ENCODE measurements at places on chromosomes 11 and 22.

DNA sequence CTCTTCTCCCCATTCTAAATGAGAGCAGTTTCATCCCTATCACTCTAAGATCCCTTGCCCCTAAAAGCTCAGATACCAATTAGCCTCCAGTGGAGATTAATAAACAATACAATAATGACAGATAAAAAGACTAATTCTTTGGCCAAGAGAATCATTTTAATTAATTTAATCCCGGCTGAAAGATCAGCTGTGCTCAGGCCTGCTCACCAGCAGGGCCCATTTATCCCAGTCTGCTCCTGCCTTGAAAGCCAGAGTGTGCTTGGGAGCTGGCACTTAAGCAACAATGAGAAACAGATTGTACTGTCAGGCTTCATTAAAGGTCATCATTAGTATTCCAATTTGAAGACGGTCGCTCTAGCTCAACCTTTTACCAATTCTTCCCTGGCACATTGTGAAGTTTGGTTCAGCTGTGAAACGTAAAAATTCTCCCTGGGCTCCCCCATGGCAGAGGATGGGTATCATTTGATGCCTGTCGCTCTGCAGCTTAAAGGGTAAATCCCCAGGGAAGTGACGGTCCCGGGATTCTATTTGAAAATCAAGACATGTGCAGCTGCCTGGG, 36.1 kb upstream of the HTATIP2 start:
- no peak for DNase-seq

GRCh38 chr11:105447936-105448702, 161.8 kb upstream of the GRIA4 start:
- DNase-seq, result no peak

GRCh38 chr22:33062361-33062760, 4.2 kb upstream of the SYN3 start:
- no peak for DNase-seq

DNA sequence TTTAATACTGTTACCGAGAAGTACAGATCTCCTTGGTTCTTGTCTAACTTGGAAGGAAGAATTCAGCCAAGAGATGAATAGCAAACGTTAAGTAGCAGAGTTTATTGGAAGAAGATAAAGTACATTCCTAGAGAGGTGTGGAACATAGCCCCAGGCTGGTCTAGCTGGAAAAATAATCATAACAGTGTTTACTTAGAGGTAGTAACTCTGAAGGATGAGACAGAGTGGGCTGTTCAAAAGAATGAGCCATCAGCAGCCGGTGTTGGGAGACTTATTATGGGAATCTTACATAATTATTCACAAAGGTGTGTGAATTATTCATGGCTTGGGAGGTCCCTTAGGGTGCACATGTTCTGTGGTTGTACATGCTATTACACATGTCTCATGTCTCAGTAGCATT, 276.5 kb downstream of the LUZP2 start:
- DNase-seq, result no peak

GRCh38 chr11:31725176-31725575, 85.9 kb downstream of the PAX6 start:
- DNase-seq, result no peak

GRCh38 chr11:95339086-95339901, 108.3 kb upstream of the SESN3 start:
- DNase-seq, result no peak

DNA sequence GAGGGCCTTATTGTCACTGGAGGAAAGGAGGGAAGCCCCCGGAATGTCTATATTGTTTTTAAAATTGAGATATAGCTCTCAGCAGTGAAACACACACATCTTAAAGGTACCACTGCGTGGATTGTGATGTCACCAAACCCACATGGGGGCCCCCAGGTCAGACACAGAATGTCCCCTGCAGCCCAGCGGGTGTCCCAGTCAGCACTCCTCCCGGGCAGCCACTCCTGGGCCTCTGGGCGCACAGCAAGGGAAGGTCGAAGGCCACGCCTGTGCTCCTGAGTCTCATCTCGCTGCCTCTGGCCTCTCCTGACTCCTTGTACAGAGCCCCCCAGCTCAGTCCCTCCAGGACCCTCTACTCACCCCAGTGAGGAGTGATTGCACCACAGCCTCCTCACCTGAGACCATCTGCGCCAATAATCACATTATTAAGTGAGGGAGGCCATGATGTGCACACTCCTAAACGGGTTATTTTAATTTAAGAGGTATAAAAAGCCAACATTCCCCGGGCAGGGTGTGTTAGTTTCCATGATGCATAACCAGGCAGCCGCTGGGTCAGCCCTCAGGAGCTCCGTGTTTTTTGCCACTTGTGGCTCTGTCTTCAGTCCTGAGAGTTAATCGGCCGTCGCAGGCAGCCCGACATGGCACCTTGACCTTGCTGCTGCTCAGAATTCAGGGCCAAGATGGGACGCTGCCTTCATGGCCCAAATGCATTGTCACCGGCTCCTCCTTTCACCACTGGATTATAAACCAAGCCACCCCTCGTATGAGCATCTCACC, 1089.3 kb downstream of the BRD1 start:
- DNase-seq, result no peak

- DNase-seq, result no peak
Observed at GRCh38 chr11:34522188-34522587, 8.6 kb upstream of the ELF5 start.

DNA sequence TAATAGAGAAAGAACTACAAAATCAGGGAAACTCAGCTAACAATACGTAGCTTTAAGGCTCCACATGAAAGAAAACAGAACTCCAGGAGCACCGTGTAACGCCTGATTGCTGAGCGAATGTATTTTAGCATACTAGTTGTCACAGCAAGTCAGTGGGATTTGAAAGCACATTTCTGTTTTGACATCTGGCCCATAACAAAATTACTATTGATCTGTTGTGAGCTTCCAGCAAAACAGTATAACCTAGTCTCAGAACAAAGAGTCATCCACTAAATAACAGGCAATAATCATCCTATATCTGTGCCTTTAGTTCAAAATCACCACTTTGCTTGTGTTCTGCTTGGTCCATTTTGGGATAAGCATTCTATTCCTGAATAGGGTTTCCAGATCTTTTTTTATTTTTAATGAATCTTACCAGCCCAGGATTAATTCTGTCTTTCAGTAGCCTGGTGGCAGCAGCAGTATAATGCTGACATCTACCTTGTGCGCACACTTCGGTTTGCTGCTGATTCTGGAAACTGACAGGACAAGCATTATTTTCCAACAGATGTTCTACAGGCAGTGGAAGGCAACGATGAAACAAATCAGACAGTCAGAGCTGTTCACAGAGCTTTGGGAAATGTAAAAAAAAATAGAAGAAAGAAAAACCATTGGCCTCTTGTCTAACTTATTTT, 66.2 kb downstream of the CADM1 start:
- no peak for DNase-seq

DNA sequence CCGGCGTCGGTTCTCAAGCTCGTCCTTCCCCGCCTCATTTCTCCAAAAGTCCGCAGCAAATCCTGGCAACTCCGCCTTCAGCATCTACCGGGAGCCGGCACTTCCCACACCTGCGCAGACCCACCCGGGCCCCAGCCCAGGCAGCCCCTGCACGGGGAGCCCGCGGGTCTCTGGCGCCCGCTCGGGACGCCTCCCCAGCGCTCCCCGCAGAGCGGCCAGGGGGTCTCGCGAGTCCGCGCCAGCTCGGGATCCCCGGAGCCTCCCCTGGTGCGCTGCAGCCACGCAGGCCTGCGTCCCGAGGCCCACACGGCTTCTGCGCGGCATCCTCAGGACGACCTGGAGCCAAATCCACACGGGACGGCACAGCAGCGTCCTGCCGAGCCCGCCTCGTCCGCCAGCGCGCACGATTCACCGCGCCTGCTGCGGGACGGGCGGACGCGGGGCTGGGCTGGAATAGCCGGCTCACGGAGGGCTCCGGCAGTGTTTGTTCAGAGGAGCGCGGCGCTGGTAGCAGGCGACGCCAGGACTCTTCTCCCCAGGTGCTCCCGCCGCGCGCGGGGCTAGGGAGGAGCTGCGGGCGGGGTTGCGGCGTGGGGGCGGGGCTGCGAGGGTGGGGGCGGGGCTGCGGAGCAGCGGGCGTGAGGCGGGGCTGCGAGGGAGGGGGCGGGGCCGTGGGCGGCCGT, 816 bp upstream of the PHRF1 start:
- no peak for DNase-seq

- no peak for DNase-seq
Observed at GRCh38 chr11:128895526-128895925, 4.4 kb downstream of the KCNJ5 start.

Measured in right renal cortex interstitium (tissue), 3 donors.